ENCODE measurements at places on chromosomes 4 and X.

DNA sequence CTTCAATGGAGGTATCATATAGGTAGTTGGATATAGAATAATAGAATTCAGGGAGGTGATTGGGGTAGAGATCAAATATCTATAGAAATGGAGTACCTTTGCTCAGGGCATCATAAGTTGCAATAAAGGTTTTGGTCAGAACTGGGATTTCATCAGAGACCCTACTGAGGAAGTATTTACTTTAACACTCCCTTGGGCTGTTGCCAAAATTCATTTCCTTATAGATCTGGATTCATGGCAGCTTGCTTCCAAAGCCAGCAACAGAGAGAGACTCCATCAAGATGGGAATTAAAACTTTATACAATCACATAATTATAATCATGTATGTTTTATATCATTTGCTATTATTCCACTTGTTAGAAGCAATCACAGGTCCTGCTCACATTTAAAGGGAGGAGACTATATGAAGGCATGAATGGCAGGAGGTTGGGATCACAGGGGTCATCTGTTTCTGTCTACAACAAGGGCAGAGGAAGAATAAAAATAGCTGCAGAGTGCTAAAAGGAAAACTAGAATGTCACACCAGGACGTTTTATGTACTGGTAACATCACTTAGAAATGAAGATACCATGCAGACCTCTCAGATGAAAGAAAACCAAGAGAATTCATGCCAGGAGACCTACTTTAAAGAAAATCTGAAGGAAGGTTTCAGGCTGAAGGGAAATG, 902.1 kb upstream of the LCORL start:
- ATAC-seq, result no peak

GRCh38 chrX:2689773-2690666, 1.1 kb upstream of the CD99 start:
- ATAC-seq, result no peak

DNA sequence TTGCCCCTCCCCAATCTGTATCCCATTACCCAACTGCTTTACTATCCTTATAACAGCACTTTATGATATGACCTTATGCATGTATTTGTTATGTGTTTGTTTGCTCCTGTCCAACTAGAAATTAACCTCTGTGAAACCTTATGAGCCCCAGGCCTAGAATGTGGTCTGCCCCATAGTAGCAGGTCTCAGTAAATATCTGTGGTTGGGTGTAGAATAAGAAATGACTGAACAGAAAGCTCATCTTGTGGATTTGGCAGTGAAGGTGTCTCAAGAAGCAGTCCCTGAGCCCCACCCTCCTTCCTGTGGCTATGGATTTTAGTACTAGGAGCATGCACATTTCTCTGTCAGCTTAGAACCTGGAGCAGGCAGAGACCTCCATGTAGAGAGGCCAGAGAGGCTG, 229.0 kb upstream of the LCORL start:
- ATAC-seq, result no peak

GRCh38 chr4:107755841-107756356, 35.9 kb upstream of the PAPSS1 start:
- no peak for ATAC-seq

- no peak for ATAC-seq
Measured at GRCh38 chr4:152424977-152425376, 110.9 kb downstream of the FBXW7 start.

DNA sequence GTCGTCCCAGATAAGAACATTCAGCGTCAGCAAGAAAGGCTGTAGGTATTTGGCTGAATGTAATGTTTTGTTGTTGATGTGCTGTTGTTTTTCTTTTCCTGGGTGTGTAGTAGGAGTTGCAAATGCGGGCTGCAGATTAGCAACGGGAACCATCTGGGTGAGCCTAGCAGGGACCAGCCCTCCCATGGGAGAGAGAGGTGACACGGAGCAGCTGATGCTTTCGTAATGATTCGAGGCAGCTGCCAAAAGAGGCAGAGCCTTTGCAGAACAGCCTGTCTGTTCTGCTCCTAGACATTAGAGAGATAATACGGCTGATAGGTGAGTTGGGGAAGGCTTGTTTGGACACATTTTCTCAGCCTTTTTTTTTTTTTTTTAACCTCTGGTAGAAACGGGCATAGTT, 25.3 kb downstream of the ARSF start:
- no peak for ATAC-seq

DNA sequence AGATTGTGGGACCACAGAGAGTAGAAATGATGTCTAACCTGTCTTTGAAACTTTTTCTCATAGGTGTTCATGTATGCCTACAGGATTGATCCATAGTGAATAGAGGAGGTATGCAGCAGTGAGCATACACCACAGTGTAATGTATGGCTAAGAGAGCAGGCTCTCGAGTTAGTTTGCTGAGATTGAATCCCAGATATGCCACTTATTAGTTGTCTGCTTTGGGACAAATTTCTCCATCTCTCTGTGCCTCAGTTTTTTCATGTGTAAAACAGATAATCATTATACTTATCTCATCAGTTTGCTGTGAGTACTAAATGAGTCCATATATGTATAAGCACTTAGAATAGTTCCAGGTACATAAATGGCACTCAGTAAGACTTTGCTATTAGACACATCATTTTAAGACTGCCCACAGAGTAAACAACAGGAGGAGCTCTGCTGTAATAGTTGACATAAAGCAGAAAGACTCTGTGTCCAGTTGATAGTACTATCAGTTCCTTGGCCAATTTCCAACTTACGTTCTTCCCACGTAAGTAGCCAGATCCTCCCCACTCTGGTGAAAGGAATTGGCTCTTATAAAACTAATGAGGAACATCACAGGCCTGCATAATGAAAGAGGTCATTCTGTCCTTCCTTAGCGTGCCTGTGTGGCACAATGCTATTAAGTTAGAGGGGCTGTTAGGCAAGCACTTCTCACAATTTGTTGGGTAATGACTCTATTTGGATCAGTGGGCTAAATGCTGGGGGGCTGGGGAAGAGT, 20.7 kb upstream of the RNF150 start:
- no peak for ATAC-seq

DNA sequence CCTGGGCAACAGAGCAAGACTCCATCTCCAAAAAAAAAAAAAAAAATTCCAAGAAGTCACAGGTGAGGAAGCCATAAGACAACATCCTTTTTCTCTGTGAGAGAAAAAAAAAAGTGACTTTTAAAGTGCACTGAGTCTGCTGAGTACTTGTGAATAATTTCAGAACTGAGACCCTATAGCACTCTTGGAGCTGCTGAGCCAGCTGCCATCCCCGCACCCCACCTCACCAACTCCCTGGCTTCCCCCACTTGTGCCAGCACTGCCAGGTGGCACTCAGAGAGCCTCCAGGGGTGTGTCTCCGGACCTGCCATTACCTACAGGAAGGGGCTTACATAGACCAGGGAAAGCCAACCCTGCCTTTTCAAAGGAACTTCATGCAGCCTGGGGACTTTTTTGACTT, 39.2 kb upstream of the HS3ST1 start:
- ATAC-seq, result no peak

DNA sequence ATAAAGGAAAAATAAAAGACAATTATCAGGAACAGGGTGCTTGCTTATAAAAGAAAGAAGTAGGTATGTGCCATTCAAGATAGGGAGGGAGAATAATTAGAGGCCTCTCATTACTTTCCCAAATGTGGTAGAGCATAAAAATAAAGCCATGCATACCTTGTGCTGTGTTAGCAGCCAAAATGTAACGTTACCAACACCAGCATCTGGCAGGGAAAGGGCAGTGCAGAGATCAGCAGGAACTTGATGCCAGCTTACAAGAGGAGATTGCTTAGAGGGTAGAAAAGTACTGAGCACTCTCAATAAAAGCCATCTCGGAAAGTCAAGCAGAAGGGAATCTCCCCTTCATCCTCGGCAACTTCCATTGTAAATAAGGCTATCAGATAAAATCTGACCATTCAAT, 195.6 kb downstream of the RASL11B start:
- ATAC-seq, result no peak

DNA sequence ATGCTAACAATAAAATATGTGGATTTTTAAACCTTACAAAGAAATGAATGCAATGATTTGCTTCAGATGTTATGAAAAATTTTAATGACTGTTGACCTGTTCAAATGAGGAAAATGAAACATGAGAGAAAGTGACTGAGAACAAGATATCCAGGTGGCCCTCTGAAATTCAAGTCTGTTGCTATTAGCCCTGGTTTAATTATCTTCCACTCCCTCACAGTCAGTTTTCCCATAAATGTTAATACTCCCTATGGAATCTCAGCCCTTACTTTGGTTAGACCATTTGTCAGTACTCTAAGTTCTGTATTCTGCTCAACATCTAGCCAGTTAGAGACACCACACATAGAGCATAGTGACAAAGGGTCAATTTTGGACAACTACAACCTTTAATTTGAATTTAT, 327.8 kb downstream of the PDGFC start:
- ATAC-seq, result no peak

DNA sequence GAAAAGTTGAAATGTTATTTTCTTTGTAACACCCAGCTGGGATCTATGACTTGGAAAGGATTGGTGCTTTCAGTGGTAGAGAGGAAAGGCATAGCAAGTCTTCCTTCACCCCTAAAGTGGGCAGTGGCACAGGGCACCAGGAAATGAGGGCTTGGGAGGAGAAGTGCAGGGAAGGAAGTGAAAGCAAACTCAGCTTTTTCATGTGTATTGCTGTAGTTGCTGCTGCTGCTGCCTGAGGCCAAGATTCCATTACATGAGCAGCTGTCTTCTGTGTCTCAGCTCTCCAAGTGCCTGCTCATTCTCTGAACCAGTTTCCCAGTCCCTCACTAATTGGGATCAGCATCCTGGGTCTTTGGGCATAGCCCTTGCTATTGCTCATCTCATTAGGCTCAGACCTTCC, 2.6 kb downstream of the HCCS start:
- no peak for ATAC-seq

DNA sequence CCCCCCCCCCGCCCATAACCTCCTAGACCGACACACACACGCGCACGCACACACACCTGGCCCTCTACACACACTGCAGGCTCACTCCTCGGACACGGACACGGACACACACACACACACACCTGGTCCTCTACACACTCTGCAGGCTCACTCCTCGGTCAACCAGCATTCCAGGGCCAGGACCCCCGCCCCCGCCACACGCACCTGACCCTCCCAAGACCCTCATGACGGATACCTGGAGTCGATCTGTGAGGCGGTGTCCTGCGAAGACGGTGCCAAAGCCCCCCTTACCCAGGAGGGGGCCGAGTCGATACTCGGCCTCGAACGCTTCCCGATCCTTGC, 552 bp downstream of the PIM2 start:
- no peak for ATAC-seq

Measured in gastroesophageal sphincter (tissue), 4 donors.